ENCODE measurements at places on chromosomes 12 and 14.

DNA sequence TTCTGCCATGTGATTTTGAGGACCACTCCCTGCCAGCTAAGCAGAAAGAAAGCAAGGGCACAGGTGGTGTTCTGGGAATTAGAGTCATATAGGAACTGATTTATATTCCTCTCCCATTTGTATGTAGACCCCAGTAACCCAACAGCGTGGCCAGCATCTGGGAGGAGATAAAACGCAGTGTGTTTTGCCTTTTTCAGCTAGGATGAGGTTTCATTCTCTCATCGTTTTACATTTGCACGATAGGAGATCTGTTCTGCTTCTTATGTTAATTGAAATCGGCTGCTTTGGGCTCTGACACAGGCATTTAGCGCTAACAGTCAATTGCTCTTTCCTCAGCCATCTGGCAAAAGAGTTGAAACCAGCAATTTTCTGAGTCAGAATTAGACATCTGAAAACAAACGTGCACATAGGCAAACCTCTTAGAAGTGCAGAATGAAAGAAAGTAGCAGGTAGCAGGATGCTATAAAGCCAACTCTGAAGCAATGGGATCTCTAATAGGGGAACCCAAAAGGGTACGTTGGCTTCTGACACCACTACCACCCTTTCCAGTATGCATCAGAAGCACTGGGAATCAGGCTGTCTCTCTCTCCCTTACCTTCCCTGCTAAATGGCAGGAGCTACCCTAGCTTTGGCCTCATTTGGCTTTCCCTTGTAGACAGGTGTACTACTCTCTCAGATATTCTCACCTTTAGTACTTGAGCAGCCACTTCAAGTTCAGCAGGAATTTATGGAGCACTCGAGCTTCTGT lies 219.1 kb downstream of the PHLDA1 start:
- DNase-seq: no peak

DNA sequence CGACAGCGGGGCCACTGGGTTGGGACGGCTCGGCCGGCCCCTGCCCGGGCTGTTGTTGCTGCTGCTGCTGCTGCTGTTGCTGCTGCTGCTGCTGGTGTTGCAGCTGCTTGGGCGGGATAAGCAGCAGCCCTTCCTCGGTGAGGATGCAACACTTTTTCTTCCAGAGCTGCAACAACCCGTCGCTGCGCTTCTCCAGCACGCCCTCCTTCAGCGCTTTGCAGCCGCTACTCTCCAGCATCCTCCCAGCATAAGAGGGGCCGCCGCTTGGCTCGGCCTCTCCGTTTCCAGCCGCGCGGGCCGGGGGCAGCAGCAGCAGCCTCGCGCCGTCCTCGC lies 529 bp downstream of the PHLDA1 start:
- peak; percentile 13 for DNase-seq

DNA sequence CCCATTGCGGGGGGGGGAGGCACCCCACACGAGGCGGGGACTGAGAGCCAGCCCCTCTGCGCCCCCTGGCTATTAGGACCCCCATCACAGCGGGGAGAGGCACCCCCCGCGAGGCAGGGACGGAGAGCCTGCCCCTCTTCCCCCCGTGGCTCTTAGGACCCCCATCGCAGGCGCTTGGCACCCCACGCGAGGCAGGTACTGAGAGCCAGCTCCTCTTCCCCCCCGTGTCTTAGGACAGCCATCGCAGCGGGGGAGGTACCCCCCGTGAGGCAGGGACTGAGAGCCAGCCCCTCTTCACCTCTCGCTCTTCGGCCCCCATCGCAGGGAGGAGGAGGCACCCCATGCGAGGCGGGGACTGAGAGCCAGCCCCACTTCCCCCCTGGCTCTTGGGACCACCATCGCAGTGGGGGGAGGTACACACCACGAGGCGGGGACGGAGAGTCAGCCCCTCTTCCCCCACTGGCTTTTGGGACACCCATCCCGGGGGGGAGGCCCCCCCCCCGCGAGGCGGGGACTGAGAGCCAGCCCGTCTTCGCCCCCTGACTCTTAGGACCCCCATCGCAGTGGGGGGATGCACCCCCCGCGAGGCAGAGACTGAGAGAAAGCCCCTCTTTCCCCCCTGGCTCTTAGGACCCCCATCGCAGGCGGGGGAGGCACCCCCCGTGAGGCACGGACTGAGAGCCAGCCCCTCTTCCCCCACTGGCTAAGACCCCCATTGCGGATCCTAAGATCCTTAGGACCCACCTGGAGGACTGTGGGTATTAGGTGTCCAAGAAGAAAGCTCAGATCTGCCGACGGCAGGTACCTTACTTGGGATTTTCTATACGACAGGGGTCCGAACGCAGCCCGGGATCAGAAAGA lies 198.6 kb upstream of the PZP start:
- no peak for DNase-seq

- no peak for DNase-seq
Measured at GRCh38 chr12:6866163-6866919, 990 bp upstream of the TPI1 start.

DNA sequence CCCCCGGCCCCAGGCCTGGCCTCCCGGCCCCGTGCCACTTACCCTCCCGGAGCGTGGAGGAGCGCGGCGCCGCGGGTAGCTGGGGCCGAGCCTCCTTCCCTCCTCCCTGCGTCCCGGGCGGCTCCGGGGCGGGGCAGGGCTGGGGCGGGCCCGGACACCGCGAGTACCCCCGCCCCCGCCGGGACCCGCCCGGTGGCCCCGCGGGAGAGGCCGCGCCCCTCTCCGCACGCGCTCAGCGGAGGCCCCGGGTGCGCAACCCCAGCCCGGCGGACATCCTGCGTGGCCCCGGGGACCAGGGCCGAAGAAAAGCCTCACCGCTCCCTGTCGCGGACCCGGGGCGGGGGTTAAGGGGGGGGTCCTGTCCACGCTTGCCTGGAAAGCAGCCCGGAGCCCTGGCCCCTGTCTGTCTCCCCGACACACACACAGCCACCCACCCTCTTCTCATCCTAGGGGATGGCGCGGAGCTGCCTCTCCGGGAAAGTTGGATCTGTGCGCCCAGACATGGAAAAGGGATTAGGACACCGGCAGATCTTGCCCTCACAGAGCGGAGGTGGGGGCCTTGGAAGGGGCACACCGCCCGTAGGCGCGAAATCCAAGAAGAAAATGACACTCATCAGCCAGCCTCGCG lies at the start of gene SYNE3:
Gene SYNE3 (minus strand): TSS at position 97 of the 628 bp plus-strand sequence. CDS start 40,829 bp downstream, outside the sequence.
- peak; percentile 60 for DNase-seq

- no peak for DNase-seq
Measured at GRCh38 chr12:52634266-52635056, 16.1 kb upstream of the KRT73 start.

DNA sequence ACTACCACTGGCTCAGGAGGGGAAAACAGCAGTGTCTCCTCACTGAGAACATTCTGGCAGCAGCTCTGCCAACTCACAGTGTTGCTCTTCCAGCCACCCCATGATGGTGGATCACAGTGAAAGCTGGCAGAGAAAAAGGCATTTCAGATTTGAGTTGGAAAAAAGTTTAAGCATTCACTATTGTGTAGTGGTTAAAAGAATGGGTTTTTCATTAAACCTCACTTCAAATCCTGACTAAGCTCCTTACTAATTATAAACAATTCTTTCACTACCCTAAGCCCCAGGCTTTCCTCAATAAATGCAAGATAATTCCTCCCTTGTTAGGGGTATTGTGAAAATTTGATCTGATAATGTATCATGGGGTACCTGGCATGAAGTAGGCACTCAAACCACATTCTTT lies 518.1 kb downstream of the SNAPC1 start:
- DNase-seq: no peak

GRCh38 chr12:55818886-55819285 lies 1.0 kb downstream of the ORMDL2 start:
- DNase-seq: no peak

DNA sequence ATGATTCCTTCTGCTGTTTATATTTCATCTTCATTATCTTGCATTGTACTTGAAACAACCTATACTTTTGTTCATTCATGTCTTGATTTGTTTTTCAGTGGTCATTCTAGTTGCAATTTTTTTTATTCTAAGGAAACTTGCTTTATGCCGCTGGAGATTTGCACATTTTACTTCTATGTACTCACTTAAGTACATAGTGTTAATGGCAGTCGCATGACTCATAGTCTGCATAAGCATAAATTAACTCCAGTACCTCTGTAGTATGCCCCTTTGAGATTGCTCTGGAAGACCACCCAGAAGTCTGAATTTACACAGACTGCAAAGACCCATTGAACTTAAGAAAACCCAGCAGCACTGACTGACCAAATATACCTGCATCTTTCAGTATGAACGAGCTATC lies 77.0 kb downstream of the MSRB3 start:
- DNase-seq: no peak

- DNase-seq: no peak
Measured at GRCh38 chr12:104411826-104412641, 44.7 kb upstream of the CHST11 start.

- DNase-seq: no peak
Measured at GRCh38 chr12:3651585-3652424, 101.1 kb downstream of the CRACR2A start.

GRCh38 chr12:123967121-123967586 lies 5.5 kb downstream of the CCDC92 start:
- no peak for DNase-seq

GRCh38 chr12:53255996-53256395 lies 12.1 kb upstream of the ESPL1 start:
- DNase-seq: no peak

DNA sequence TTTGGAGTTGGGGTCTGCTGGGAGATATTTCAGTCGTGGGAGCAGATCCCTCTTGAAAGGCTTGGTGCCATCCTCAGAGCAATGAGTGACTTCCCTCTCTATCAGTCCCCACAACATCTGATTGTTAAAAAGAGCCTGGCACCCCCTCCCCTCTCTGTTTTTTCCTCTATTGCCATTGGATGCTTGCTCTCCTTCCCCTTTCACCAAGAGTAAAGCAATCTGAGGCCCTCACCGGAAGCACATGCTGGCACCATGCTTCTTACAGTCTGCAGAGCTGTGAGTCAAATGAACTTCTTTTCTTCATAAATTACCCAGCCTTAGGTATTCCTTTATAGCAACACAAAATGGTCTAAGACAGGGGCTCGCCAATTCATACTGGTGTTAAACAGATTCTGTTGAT lies 99.1 kb upstream of the CCND2 start:
- DNase-seq: no peak

DNA sequence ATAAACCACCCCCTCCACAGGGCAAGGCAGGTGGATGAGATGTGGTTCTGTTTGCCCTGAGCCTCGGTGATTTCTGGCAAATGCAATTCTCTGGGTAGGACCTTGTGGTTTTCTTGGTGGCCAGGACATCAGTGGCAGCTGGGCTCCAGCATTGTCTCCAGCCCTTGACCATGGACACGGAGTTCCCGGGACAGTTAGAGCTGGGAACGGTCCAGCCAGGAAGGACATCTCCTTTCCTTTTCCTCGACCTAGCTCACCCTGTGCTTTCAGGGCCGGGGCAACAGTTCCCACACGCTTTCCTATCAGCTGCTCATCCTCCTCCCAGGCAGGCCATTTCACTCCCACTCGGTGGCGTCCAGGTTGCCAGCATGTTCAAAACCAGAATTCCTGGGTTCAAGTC lies 9.2 kb downstream of the SERPINA4 start:
- no peak for DNase-seq
